ENCODE measurements at places on chromosomes 7 and 10. TPM values are rescaled to one million over a fixed set of nuclear protein-coding genes. Genes with fewer than 3 reads are reported as not detected.

SPDYE8 gene
- total RNA-seq: not detected

CPED1 gene
- total RNA-seq: 0.17 TPM

SFTPD gene
- total RNA-seq: not detected

GRCh38 chr7:44706788-44707557 lies 41.7 kb upstream of the ZMIZ2 start:
- DNase-seq: no peak

DNA sequence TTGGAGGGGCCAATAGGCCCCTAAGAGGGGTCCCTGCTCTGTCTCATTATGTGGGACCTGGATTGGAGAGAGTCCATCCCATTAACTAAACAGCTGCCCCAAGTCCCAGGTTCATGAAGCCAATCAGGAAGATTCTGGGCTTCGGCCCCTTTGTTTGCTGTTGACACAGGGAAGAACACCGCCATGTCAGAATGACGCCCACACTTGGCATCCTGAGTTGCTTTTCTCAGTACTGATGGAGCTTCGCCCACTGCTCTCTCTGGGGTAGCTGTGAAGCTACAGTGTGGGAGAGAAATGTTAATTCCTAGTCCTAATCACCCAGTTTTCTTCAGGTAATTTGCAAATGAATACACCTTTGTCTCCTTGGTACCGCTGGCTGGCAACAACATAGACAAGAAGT lies 264.7 kb downstream of the GLRX3 start:
- no peak for DNase-seq

GIMAP8 gene
- total RNA-seq: 8.0 TPM

DNA sequence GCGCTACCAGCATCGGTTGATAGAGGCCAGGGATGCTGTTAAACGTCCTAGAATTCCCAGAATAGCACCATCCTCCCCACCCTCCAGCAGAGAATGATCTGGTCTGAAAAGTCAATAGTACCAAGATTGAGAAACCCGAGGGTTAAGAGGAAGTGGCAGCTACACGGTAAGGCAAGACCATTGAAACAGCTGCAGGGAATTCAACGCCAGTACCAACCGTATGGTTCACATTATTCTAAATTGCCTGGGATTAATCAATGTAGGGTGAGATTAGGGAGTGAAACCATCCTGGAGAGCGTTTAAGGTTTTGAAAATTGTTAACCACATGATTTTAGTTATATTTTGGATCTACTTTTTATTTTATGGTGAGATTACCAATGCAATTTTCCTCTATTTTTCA lies 352.2 kb downstream of the PRPF18 start:
- no peak for DNase-seq

- DNase-seq: no peak
Measured at GRCh38 chr10:12473491-12473890, 124.1 kb downstream of the CAMK1D start.

H2BK1 gene
- total RNA-seq: 3.8 TPM

CALY gene
- 1.8 TPM for total RNA-seq

NKX1-2 gene
- not detected for total RNA-seq

GRCh38 chr10:81680359-81680758 lies 194.6 kb upstream of the NRG3 start:
- DNase-seq: peak; percentile 20

GRCh38 chr10:24008164-24009091 lies 200.5 kb upstream of the KIAA1217 start:
- DNase-seq: no peak

GPR37 gene
- total RNA-seq: not detected

GRCh38 chr7:84105586-84105985 lies 89.0 kb downstream of the SEMA3A start:
- no peak for DNase-seq

GRCh38 chr10:68348265-68348741 lies 15.6 kb upstream of the PBLD start:
- peak; percentile 50 for DNase-seq

ADAM22 gene
- total RNA-seq: 1.2 TPM

DNA sequence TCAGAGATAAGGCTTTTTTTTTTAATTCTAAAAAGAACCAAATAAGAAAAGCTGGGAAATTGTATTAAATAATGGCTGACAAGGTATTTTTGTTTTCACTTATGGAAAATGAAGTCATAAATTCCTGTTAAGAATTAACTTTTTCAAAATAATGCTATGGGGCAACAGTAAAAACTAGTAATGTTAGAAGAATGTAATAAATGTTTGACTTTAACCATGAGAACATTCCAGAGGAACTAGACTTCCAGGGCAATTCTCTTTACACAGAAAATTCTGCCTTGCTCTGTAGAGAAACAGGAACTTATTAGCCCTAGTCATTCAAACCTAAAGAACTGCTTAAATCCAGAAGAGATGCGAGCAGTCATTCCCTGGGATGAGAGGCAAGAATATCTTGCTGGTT lies 571.1 kb downstream of the IPMK start:
- DNase-seq: no peak

- DNase-seq: no peak
Measured at GRCh38 chr10:631266-631665, 58.2 kb downstream of the DIP2C start.

- no peak for DNase-seq
Measured at GRCh38 chr10:76245951-76246495, 814.6 kb downstream of the LRMDA start.

UROS gene
- total RNA-seq: 22.3 TPM

GRCh38 chr10:64036321-64036930 lies 515.2 kb downstream of the REEP3 start:
- no peak for DNase-seq

HTR5A gene
- not detected for total RNA-seq

DNA sequence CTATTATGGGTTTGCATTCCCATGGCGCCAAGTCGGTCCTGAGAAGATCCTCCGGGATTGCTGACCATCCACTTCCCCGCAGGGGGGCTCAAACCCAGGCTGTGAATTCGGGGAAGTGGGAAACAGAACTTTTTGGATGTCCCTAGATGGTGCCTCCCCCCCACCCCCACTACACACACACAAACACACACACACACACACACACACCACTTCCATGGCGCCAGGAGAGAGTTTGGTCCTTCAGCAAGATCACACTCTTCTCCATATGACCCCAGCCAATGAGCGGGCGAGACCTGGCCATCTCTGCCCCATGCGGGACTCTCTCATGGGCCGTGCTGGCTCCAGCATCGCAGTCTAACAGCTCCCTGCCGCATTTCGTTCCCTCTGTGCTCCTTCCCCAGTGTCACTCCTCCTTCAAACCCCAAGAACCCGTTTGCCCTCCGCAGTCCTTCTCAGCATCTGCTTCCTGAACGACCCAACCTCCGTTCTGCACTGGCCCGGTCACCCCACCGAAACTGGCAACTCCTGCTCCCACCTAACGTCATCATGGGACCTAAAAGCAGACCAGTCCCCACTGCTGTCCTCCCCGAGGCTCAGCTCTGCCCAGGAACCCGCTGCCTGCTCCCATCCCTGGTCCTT lies 32.1 kb upstream of the TNRC18 start:
- DNase-seq: no peak

DNA sequence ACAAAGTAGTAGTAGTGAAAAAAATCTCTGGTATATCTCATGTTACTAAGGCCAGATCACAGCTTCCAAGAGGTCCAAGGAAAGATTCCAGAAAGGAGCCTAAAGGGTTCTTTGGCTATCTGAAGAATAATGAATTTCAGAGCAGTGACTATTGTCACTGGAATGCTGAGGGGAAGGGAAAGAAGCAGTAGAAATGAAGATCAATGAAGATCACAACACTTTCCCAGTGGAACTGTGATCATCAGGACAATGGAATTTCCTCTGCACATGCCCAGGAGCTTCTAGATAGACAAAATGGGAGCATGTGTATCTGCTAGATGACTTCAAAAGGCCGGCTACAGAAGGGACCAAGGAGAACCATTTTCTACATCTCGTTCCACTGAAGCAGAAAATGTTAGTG lies 219.5 kb upstream of the PHYHIPL start:
- no peak for DNase-seq

ANKRD1 gene
- not detected for total RNA-seq

GRCh38 chr10:133295426-133296320 lies 13.0 kb downstream of the TUBGCP2 start:
- DNase-seq: no peak

- DNase-seq: no peak
Measured at GRCh38 chr7:47601119-47601880, 19.4 kb upstream of the TNS3 start.
